ENCODE measurements at places on chromosomes 5 and 9.

- DNase-seq, result no peak
Measured at GRCh38 chr9:96513622-96514021, 63.7 kb downstream of the HABP4 start.

DNA sequence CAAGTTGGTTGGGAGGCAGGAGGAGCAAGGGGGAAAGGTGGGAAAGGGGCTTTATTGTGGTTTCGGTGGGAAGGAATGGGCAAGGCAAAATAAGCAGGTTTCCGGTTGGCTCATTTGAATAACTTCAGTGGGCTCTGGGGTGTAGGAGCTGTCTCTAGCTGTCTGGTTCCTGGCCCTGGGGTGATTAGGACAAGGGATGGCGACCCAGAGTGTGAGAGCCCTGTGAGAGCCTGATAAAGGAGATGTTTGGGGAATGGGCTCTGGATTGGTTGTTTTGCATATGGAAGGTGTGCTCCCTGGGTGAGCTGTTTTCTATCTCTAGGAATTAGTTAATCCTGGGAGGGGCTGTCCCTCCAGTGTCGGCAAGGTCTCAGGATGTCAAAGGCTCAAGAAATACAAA is 15.4 kb downstream of the ANKRD34B start:
- no peak for DNase-seq

GRCh38 chr5:122882831-122883230 is 37.4 kb downstream of the SNX24 start:
- DNase-seq, result no peak

DNA sequence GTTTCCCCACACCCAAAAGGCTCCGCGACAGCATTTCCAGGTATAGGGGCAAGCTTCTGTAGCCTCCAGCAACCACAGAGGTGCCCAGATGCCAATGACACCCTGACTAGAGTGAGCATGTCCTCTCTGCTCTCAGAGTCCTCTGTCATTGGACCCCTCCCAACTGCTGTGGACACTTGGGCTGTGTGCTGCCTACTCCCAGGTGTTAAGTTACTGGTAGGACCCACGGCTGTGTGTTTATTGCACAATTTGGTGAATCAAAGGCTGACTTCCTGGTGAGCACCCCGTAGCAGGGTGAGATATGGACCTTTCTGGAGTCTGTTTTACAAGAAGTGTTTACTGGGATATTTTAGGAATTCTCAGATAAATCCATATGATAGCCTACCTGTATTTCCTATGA is 36.0 kb downstream of the SH3GL2 start:
- DNase-seq, result no peak

DNA sequence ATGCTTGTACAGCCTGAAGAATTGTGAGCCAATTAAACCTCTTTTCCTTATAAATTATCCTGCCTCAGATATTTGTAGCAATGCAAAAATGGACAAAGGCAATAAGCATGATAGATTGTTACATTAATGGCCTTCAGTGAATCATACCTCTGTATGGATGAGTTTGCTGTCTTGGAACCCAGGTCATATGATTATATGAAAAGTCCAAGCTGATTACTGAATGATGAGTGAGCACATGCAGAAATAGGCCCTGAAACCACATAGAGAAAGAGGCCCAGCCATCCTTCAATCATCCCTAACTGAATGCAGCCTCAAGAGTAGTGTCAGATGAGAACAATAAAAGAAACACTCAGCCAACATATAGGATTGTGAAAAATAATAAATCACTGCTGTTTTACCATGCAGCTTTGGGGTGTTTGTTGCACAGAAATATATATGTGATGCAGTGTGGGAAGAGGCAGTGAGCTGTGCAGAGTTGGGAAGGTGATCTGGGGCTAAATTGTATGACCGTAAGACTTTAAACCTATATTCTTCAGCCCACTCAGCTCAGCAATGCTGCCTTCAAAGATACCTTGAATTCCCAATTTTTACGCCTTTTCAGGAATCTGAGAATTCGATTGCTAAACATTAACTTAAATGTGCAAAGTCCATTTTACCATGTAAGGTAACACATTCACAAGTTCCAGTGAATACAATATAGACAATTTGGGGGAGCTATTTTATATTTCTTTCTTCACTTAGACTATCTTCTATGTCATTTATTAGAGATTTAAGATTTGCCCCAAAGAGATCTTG is 36.3 kb upstream of the SHISAL2B start:
- DNase-seq, result no peak

GRCh38 chr9:22238809-22239684 is 207.6 kb upstream of the DMRTA1 start:
- no peak for DNase-seq

DNA sequence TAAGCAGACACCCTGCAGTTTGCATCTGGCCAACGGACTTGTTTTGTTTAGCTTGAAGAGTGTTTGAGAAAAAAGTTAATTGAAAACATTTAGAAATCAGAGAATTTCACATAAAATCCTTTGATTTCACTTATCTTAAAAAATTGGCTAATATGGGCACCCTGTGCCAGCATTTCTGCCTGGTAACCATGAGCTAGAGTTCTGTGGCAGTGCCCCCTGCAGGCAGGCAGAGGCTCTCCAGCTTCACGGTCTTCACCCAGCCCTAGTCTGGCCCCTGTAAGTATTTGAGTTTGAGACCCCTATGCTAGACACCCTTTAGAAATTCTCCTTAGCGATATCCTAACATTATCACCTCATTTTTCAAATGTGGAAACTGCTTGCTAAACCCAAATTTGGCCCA is 18.8 kb upstream of the FANCC start:
- DNase-seq, result no peak

DNA sequence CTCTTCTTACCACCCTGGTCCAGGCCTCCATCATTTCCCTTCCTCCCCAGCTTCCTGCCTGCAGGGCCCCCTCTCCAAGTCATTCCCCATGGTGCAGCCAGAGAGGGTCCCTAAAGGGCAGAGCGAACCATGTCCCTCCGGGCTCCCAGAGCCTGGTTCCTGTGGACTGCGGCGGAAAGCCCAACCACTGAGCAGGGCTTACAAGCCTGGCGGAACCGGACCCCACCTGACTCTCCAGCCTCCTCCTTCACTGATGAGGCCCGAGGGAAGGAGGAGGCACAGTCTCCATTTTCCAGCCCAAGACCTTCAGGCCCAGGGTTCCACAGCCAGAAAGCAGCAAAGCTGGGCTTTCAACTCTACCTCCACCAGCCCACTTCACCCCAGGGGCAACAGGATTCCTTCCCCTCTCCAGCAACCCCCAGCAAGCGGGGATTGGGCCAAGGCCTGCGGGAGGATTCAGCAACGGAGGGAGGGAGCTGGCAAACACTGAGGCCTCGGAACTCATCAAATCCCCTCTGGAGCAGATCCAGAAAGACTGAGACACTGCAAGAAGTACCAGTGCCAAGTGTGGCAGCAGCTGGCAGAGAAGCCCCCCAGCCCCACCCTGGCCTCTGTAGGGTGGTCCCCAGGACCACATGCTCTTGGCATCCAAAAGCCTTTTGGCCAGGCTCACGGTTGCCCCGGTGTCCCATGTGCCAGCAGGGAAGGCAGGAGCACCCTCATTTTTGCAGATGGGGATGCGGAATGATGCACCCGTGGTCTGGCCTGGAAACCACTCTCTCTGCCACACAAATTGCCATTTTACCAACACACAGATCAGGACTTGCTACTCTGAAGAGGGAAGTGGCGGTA is 3.1 kb downstream of the FAM163B start:
- no peak for DNase-seq

DNA sequence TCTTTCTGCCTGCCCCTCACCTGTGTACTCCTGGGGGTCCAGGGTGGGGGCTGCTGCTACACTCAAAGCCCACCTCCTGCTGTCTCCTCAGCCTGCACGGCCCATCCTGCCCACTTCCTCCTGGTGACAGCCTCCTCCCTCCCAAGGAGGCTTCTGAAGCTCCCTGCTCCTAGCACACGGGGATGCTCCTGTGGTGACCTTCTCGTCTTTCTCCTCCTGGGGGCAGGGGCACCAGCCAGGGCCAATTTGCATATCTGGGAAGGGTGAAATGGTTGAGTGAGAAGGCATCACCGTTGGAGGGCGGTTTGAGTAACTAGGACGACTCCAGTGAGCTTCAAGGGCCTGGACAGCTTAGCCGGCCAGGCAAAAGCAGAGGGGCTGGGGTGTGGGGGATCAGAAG is 51.9 kb upstream of the COL5A1 start:
- no peak for DNase-seq

DNA sequence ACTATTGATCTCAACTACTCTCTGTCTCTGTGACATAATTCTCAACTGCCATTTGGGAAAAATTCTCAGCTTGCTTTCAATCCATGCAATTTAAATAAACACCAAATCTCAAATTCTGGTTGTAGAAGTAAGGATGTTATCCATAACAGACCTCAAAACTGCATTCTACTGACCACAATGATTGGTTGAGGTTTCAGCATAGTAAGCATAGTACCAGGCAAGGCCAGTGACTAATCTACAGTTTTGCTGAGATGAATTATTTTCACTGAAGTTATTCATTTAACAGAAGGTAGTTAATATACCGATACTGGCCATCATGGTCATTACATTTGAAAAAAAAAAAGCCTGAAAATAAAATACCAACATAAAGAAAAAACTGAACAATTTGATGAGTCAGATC is 488.0 kb upstream of the CDH18 start:
- no peak for DNase-seq

DNA sequence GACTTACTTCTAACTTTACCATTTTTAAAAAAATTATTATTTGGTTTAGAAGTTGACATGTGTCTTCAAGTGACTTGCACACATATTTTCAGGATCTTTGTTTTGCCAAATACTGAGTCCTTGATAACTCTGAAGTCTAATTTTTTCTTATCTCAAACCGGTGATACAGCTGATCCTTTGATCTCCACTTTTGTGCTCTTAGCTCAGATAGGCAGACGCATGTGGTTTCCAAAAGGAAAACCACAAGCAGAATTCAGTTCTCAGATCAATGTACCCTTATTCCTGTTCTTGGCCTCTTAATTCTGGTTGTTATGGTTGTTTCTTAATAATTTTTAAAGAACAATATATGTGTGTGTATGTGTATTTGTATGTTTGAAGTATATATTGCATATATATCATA is 238.3 kb upstream of the EDIL3 start:
- DNase-seq, result no peak

GRCh38 chr9:135758056-135758455 is 56.1 kb downstream of the KCNT1 start:
- DNase-seq, result no peak

- DNase-seq, result no peak
Measured at GRCh38 chr9:99079542-99079941, 25.4 kb upstream of the TGFBR1 start.

DNA sequence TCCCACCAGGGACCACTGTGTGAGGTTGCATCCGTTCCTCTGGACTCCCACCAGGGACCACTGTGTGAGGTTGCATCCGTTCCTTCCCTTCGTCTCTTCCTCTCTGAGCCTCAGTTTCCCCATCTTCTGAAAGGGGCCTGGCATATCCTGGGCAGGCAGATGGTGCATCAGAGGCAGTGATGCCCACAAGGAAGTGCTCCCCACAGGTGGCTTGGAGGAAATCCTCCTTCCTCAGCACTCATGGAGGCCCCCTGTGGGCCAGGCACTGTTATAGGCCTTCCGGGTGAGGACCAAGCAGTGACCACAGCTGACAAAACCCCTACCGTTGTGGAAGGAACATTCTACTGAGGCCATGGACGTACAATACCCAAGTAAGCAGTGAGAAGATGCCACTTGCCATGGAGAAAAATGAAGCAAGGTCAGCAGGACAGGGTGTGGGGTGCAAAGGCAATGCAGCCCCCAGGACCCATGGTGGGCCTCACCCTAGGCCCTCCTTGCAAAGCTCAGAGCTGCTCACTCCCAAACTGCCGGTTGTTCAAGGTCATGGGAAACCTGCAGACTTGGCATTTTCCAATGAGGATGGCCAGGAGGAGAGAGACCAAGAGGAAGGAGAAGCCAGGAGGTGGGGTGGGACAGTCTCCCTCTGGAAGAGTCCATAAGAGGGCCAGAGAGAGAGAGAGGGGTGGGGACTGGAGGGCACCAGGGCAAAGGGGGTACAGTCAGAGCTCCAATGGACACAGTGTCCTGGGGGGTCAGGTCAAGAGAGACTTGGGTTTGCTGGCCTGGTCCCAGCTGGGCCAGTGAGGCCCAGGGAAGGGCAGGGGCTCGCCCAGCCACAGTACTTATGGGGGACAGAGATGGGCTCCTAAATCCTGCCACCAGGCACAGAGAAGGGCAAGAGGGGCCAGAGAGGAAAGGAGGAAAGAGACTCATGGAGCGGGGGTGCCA is 51.1 kb downstream of the C9orf50 start:
- DNase-seq, result no peak

- no peak for DNase-seq
Measured at GRCh38 chr9:70290626-70291025, 31.8 kb downstream of the SMC5 start.

DNA sequence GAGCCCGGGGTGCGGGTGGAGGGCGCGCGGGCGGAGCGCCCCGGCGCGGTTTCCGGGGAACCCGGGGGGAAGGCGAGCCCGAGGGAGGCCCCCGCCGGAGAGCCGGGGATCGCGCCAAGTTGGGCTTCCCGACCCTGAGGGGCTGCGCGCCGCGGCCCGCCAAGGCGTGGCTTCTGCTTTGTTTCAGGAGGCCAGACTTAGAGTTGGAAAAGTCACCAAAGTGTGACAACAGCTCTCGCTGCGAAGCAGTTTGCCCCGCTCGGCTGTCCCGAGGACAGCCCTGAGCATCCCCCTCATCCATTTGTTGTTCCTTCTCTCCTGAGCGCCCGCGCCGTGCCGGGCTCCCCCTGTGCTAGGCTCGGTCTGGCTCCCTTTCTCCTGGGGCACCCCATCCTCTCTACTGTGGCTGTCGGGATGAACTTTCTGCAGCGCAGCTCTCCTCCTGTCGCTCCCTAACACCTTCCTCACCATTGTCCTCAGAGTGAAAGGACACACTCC is 410 bp downstream of the GLIPR2 start:
- DNase-seq, result no peak

- no peak for DNase-seq
Measured at GRCh38 chr9:135228345-135228982, 141.0 kb downstream of the OLFM1 start.

DNA sequence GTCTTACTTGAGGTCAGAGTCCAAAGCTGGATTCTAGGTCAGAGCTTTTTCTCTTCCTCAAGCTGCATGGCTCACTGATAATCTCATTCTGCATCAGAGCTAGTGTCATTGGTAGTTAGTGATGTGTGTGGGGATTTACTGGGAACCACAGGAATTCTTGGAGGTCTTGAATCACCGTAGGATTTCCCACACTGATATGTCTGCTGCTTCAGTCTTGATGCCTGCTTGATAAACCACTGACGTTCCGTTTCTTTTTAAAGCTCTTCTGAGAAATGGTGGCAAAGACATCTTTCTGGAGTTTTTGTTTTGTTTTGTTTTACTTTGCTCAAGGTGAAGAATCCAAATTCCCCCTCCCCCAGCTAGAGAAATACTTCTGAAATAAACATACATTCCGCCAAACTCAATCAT is 1.2 kb upstream of the GARIN3 start:
- no peak for DNase-seq

DNA sequence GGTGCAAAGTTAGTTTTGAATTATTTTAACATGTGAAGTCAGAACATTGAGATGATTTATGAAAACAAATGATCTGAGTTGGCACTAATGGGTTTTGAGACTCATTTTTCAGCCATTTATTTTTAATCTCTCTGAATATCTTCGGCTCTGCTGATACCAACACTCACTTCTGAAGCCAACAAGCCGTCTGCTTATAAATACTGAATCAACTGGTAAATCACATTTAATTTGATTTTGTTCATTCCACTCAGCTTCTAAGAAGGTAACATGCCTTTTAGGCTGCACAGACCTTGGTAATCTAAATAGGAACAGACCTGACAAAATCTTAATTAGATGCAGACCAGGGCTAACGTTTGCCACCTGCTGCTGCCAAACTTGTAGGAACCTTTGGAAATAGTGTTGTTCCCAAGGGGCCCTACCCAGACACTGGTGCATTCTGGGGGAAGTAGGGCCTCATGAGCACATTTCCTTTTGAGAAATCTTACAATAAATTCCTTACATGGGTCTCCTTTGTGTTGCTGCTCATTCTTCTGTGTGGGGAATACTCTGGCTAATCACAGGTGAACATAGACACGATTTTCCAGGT is 182.2 kb downstream of the KCTD16 start:
- no peak for DNase-seq
